OCI-M1 (cell line): ENCODE measurements at places on chromosomes 12 and 14.
A peak's percentile ranks its signal among the peaks of the same experiment; 100 is the strongest.

- peak; percentile 96 for DNase-seq
Observed at GRCh38 chr14:22570132-22570949, 18.7 kb downstream of the DAD1 start.

DNA sequence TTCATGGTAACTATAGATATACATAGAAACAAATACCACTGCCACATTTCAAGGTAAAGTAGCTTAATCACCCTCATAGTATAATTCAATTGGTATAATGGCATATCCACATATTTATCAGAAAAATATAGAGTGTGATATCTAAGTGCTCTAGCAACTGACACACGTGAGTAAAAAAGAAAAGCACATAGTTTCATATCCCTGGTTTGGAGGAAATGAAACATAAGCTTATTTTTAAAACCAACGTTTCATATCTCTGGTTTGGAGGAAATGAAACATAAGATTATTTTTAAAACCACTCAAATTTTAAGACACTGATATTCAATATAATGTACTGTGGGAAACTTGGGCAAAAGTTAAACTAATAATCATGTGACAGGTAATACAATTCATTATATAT lies 2.1 kb downstream of the OR6C70 start:
- no peak for DNase-seq

DNA sequence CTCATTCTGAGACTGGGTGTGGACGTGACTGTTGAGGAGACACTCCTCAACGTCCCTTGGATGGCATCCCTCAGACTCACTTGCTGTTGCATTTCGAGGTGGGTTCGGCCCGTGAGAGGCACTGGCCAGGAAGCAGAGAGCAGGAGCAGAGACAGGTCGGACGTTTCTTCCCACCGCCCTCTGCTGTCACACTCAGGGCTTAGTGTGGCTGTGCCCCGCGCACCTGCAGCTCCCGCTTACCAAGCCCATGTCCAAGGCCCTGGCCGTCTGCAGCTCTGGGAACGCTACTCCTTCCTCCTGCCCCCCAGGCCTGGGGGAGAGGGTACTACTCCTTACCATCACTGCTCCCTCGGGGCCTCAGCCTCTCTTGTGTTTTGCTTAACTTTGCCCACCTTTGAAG lies 29.8 kb upstream of the PIWIL1 start:
- no peak for DNase-seq

DNA sequence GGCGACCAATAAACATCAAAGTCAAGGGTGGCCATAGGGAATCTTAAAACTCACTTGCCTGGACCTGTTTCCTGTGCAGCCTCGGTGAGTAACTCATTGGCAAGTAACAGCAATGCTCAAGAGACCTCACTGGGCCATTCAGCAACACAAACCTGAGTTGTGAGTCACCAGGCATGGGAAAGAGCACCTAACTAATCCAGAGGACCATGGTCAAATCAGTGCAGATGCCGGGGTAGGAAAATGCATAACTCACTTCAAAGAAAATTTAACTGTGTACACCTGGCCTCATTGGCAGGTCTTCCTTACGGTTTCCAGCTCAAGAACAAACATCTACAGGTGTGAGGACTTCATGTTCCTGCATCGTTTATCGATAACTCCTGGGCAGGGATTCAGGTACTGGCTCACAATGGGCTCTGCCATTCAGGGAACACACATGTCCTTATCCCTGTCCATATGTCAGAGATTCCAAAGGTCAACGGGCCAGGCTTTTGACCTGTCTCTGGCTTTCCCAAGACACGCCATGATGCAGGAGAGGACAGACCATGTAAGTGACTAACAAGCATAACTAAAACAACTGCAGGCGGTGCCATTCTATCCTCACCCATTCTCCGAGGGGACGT lies 211.8 kb downstream of the ANO2 start:
- DNase-seq: no peak
